ENCODE measurements at places on chromosomes 2 and 18.

DNA sequence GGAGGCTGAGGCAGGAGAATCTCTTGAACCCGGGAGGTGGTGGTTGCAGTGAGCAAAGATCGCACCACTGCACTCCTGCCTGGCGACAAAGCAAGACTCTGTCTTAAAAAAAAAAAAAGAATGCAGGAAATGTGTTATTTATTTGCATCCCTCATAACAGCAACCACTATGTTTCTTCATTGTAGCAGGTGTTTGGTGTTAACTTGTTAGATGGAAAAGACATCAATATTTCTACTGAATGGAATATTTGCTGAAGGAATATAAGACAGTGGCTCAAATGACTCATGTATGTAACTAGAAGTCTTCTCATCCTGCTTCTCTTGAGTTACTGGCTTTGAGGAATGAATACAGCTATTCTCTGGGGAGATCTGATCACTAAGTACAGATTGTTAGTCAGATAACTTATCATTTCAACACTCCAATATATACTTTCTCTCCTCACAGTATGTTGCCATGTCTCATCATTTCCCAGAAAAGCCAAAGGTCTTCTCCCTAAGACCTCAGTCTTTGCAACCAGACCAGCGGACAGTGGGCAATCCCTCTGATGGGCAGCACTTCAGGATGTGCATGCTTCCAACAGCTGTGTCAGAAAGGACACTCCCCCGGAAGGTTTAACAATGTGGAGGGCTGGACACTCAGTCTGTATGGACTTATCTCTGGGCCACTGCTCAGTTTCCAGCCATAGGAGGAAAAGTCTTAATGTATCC, 104.4 kb upstream of the STK17B start:
- no peak for DNase-seq

DNA sequence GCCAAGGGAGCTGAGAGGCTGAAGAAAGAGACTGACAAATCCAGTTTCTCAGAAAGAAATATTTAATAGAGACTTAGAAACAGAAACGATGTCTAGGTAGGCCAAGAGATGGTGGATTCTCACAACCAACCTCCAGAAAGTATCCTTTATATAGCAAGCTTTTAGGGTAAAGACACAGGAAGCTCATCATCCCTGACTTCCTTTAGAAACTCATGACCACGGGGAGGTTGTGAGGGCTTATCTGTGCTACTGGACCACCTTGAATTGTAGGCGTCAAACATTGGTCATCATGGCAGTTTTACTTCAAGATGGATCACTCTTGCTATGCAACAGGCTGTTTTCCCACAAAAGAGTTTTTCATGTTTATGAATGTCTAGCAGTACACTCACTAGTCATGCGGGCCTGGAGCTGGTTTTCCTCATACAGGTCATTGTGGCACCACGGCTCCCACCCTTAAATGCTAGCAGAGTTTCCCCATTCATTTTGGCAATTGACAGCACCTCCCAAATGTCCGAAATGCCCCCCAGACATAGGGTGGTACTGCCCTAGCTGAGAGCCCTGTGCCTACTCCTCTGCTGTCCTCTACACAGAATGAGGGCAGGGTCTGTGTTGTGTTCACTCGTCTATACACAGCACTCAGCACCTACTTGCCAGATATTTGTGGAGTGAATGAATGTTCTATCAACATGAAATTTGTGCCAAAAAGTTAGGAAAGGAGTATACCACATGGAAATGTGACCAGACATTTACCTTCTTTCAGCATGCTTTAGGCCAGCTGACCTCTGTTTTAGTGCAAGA, 89.0 kb downstream of the TMEM247 start:
- DNase-seq, result no peak

DNA sequence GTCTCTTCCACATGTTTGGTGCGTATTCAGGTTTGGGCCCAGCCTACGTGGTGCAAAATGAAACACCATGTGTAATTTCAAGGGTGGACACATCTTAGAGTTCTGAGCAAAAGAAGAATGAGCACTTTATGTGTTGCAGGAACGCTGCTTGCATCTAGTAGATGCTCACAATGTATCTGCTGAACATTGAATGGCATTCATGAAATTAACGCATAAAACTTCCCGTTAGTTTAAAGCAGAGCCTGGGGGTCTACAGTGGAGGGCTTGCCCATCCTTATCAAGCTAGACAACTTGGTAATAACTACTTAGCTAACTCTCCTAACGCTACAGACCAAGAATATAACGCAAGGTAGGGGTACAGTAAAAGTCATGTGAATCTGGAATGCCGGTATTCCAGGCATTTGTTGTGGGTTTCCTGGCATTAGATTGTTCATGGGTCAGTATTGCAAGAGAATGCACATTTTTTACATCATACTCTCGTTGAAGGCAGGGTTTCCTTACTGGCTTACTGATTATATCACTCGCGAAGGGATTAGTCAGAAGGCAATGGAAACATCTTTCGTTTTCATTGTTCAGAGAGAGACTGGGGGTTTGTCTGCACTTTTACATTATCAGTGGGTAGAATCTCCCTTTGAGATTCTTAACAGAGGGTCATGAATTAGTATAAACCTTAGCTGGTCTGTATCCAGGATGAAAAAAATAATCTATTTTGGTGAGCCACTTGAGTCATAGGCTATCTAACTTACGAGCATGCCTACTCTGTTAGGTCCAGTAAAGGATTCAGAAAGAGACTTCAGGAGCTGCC, 229.5 kb upstream of the EPAS1 start:
- DNase-seq, result no peak

GRCh38 chr2:27747827-27748352, 23.6 kb upstream of the MRPL33 start:
- DNase-seq, result no peak

GRCh38 chr2:239593455-239593854, 192.6 kb upstream of the HDAC4 start:
- no peak for DNase-seq

- DNase-seq, result no peak
These were observed 2.1 kb downstream of the ZNF532 start for GRCh38 chr18:58866773-58867150.

DNA sequence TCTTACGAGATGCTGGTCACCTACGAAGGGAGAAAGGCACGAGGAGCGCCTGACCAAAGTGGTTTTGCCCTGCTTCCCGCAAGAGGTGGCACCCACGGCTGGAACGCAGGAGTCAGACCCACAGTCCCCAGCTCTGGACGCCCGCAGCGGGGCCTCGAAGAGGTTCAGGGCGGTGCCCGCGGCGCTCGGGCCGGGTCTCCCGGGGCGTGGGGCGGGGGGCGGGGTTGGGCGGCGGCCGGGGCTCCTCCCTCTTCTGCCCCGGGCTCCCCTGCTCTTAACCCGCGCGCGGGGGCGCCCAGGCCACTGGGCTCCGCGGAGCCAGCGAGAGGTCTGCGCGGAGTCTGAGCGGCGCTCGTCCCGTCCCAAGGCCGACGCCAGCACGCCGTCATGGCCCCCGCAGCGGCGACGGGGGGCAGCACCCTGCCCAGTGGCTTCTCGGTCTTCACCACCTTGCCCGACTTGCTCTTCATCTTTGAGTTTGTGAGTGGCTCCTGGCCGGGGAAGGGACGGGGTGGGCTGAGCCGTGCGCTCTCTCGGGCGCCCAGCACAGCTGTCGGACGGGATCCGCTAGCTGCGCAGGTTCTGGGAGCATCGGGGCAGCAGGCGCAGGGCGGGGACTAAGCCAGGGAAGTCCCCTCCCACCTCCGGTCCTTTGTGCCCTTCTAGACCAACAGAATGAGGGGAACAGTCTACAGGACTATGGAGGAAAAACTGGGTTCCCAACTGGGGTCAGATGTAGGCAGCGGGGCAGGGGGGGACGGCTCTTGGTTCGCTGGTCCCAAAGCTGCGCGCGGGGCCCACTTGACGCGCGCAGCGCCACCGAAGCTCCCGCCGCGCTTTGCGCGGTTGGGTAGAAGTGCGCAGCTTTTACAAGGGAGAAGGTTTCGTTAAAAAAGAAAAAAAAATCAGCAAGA, at the start of gene MAL:
Gene MAL (plus strand): TSS at position 303 of the 914 bp plus-strand sequence. CDS start 85 bp downstream, at position 388.
- DNase-seq, result no peak

DNA sequence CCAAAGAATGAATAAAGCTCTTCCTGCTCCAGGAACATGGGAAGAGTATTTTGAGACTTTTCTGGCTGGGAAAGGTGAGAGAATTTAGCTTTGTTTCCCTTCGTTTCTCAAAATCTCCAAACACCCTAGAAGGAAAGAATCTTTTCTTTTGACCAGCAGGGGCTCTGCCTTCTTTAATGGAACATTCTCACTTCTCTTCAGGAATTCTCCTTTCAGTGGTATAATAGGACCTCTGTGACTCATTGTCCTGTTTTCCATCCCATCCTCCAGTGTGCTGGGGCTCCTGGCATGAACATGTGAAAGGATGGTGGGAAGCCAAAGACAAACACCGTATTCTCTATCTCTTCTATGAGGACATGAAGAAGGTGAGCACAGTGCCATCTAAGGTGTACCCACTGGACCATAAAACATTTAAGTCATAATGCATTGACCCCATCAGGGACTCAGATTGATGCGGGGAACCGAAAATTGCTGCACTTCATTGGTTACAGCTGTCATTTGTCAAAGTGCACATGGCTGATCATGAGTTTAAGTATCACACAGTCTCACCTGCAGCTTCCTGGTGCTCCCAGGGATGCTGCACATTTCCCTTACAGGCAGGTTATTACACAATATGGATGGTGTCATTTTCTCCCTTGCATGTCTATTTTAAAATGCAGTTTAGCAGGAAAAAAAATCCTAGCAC, 5.5 kb downstream of the SULT1C4 start:
- no peak for DNase-seq

GRCh38 chr2:77087987-77088414, 434.2 kb downstream of the LRRTM4 start:
- DNase-seq, result no peak

DNA sequence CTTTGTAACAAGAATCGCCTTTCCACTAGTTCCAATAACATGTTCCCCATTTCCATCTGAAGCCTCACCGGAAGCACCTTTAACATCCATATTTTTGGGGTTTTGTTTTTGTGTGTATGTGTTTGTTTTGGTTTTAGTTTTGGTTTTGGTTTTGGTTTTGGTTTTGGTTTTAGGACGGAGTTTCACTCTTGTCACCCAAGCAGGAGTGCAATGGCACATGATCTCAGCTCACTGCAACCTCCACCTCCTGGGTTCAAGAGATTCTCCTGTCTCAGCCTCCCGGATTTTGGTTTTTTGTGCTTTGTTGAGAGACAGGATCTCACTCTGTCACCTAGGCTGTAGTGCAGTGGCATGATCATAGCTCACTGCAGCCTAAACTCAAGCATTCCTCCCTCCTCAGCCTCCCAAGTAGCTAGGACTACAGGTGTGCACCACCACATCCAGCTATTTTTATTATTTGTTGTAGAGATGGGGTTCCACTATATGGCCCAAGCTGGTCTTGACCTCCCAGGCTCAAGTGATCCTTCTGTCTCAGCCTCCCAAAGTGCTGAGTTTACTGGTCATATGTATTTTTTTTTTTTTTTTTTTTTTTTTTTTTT, 36.3 kb downstream of the TGOLN2 start:
- DNase-seq, result no peak

DNA sequence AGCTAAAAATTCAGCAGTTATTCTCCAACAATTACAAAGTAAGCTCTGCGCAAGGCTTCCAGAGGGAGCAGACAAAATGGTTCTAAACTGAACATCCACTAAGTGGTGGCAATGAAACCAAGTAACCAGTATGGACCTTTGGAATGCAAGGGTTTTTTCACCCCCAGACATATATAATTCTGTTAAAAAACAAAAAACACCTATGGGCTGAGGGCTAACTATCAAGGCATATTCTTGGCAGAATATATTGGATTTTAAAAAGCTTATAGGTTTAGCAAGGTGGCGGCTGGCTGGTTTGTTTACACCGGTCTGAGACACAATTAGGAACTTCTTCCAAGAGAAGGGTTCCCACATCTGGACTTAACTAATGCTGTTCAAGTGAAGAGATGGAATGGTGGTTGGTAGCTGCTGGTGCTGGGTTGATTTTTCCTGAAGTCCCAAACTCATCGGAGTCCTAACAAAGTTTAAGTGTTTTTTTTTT, 2.8 kb downstream of the ZFP36L2 start:
- DNase-seq, result no peak

GRCh38 chr2:112005406-112006075, 49.5 kb upstream of the TMEM87B start:
- DNase-seq, result no peak
